ENCODE measurements at places on chromosomes 7 and 10.

DNA sequence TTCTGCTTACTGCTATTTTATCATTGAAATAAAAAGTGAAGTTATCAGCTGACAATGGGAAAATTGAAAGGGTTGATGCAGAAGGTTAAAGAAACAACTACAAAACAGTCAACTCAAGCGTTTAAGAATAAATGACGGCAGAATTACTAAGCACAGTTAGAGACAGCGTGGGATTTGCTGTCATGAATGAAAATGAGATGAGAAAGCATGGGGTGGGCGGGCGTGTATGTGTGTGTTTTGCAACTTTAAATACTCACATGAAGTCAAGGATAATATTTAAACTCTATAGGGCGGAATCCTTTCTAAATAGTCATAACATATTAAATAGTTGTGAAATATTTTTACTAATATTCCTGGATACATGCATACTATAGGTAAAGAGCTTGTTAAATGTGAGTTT lies 450.8 kb downstream of the ETV1 start:
- DNase-seq = no peak

GRCh38 chr10:22690158-22690557 lies 24.2 kb downstream of the PIP4K2A start:
- DNase-seq = no peak

GRCh38 chr7:101166909-101167644 lies 1.7 kb upstream of the VGF start:
- no peak for DNase-seq

- no peak for DNase-seq
These were observed 972.2 kb downstream of the NRG3 start for GRCh38 chr10:82847242-82847641.

DNA sequence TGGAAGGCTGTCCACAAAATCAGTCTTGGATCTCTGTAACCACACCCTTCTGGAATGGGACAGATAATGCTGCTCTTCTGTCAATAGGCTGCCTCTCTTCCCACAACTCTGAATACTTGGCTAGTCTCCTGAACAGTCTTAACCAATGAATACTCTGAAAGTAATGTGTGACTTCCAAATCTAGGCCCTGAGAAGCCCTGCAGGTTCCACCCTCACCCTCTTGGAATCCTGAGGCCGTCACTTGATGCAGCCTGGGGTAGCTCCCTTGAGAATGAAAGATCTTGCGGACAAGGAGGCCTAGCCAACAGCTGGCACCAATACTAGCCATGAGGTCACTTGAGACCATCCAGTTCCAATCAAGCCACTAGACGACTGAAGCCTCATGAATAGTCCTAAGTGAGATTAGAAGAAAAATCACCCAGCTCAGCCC lies 109.2 kb downstream of the ARHGAP12 start:
- no peak for DNase-seq
